Activated CD4-positive, alpha-beta T cell treated with anti-CD3 and anti-CD28 coated beads, Interleukin-2, amount 10 ng/mL, durations not matched to agents 7 days and 5 days (primary cell): ENCODE measurements at places on chromosomes 1 and 21. TPM values are rescaled to one million over a fixed set of nuclear protein-coding genes. Genes with fewer than 3 reads are reported as not detected.

GRCh38 chr1:245229051-245229450 is 74.3 kb downstream of the KIF26B start:
- no peak for DNase-seq

DNA sequence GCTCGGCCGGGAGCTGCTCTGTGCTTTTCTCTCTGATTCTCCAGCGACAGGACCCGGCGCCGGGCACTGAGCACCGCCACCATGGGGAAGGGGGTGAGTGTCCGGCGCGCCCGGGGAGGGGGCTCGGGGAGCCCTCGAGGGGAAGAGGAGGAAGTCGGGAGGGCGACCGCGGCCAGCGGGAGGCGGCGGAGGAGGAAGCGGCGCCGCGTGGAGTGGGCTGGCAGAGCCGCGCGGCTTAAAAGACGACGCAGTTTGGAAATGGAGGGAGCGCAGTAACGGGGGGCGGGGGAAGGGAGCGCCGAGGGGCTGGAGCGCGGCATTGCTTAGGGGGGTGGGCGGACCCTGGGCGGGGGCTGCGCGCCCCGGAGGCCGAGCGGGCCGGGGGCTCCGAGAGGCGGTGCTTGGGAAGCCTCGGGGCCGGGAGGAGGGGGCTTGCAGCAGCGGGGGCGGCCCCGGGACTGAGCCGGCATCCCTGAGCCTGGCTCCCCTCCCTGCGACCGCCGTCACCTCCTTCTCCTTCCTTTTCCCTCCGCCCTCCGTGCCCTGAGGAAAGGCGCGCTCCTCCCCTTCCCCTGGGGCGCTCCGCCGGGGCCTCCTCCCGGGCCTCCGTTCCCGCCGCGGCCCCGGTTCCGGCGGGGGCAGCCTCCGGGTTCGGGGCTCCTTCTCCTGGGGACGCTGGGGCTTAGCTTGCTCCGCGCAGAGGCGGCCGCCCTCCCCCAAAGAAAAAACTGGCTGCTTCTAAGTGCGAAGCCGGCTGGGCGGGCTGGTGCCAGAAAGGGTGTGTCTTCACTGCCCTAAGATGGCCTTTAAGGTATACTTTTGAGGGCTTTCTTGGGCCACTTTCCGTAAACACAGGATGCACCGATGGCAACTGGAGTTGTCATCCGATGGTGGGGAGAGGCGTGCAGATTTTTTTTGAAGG is 648 bp downstream of the ATP1A1 start:
- DNase-seq, result peak; percentile 67

DNA sequence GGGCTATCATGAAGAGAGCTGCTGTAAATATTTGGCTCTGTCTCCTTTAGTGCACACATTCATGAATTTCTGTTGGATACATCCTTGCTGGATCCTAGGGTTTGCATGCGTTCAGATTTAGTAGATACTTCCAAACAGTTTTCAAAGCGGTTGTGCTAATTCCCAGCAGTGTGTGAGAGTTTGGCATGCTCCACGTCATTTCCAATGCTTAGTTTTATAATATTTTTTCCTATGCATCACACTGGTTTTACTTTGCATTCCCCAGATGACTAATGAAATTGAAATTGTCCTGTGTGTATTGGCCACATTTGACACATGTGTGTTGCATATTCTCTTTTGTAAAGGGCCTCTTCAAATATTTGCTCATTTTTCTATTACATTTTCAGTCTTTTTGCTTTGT is 18.5 kb upstream of the AADACL3 start:
- no peak for DNase-seq

- DNase-seq, result no peak
These were observed 8.9 kb downstream of the XKR8 start for GRCh38 chr1:27968692-27969091.

DNA sequence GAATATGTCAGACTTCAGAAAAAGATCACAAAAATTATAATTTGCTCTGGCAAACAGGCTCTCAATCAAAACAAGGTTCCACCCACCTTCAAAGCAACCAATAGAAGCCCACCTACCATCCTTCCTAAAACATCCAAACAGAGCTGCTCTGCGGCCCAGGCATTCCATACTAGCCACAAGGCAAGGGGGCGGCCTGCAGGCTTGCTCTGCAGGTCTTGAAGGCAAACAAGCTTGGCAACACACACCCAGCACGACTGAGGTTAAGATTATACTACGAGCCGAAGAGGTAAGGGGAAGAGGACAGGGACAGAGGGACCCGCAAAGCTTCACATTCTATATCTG is 207.3 kb downstream of the SLC45A1 start:
- DNase-seq, result peak; percentile 32

DNA sequence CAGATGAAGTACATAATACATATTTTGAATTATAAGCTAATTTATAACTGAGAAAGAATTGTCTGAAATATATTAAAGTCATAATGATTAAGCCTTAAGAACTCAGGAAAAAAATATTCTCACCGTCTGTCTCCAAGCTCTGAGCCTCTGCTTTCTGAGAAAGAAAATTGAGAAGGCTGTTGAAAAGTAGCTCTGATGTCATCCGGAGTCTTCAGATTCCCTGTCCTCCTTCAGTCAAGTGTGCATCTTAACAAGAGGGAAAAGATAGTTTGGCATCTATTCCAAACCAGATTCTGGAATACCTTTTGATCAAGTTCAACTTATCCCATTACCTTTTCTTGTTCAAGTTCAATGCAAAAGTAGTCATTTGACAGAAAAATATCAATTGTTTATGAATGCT is 50.6 kb downstream of the NRIP1 start:
- no peak for DNase-seq

DNA sequence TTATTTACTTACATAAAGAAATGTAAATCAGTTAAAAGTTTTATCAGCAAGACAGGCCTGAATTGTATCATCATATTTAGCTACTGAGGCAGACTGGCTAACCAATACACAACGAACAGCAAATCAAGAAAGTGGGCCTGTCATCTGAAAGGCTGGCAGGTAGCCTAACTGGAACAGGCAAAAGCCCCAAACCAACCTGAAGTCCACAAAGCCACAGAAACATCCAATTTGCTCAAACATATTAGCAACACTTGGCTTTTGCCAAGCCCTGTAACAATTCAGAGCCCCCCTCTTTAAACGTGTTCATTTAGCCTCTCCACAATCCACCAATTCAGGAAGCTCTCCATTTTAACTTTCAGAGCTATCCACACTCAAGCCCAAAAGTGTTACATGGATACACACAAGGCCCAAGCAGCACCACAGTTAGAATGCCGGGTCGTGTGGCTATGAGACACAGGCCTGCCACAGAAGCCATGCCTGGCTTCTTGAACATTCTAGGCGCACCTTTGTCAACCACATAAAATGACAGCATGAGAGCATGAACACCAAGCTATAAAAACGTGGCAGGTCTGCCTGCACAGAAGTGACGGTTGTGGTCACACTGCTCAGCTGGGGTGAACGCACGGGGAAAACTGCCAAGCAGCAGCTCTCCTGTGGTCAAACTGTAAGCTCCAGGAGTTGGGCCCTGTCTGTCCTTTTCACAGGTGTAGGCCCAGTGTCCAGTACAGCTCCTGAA is 49.3 kb downstream of the CD34 start:
- DNase-seq, result peak; percentile 70

- no peak for DNase-seq
These were observed 393.5 kb downstream of the CAMTA1 start for GRCh38 chr1:7178741-7179140.

DNA sequence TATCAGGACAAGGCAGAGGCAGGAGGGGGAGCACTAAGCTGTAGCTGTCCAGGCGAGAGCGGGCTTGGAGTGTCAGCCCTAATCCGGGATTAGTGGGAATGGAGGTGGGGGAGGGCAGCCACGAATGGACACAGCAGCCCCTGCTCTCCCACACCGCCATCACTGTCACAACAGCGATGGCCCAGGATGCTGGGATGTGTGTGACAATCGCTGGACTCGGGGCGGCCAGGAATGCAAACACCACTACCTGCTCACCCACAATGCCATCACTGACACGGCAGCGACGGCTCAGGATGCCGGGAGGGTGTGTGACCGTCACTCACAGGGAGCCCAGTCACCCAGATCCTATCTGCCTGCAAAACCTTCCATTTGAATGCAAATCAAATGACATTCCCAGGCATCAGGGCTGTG is 2.9 kb downstream of the C2CD2 start:
- no peak for DNase-seq

DNA sequence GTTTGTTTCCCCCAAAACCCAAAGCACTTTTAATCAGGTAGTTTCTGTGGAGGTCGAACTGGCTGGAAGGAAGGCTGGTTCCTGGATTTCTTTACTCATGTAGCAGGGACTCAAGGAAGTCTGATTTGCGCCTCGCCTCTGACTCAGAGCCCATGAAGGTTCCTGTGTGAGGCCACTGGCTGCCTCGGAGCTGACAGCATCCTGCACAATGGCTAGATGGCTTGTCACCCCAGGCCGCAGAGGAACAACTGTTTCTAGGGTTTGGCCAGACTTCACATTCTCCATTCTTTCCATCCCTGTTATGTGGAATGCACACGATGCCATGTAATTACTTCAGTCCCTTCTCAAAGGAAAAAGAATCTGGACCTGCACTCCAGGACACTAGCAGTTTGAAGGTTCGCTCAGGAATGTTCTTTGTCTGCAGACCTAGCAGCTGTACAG is 39.1 kb upstream of the PRSS38 start:
- DNase-seq, result no peak

DNA sequence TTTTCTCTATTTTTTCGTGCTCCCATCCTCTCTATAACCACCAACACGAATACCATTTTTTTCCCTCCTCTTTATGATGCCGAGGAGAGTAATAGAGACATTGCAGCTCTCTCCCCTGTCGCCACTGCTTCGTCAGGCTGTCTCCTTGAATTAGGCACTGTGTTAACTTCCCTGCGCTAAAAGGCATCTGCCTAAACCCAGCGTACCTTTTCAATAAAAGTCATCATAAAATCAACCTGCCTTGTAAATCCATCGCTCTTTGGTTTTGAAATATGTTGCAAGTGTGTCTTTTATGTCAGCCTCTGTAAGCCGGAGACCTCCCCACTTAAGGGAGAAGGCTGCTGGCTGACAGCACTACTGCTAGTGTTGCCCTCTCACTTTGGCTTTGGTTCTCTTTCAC is 8.7 kb downstream of the RNF220 start:
- DNase-seq, result no peak

DNA sequence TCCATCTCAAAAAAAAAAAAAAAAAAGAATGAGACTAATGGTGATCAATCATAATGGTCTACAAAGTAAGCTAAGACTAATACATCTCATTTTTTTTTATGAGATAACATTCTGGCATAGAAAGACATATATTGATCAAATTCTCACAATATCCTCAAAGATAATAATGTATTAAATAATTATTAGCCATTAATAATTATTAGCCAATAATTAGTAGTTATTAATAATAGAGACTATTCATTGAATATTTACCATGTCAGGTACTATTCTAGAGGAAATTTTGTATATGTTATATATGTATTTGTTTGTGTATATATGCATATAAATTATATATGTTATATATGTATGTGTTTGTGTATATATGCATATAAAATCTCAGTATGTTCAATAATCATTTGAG is 137.7 kb upstream of the PTBP2 start:
- DNase-seq, result no peak

The KRTAP19-7 gene
- not detected for total RNA-seq

The CHI3L2 gene
- 48.2 TPM for total RNA-seq

The CELA3A gene
- not detected for total RNA-seq

The ORC1 gene
- 30.3 TPM for total RNA-seq

The S100A8 gene
- total RNA-seq, result not detected

The PPIAL4G gene
- total RNA-seq, result 1.1 TPM

The PCAT6 gene
- not detected for total RNA-seq

The HSD3B1 gene
- total RNA-seq, result not detected
